Activated CD4-positive, CD25-positive, alpha-beta regulatory T cell treated with anti-CD3 and anti-CD28 coated beads, Interleukin-2, amount 50 U/mL, for 24 hours (primary cell): ENCODE measurements at places on chromosomes 7 and 10.

DNA sequence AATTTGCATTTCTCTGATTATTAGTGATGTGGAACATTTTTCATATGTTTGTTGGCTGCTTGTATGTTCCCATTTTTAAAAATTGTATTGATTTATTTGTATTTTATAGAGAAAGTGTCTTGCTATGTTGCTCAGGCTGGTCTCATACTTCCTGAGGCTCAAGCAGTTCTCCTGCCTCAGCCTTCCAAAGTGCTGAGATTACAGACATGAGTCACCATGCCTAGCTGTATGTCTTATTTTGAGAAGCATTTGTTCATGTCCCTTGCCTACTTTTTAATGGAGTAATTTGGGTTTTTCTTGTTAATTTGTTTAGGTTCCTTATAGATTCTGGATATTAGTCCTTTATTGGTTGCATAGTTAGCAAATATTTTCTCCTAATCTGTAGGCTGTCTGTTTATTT lies 214.2 kb upstream of the KAT6B start:
- ATAC-seq = no peak

DNA sequence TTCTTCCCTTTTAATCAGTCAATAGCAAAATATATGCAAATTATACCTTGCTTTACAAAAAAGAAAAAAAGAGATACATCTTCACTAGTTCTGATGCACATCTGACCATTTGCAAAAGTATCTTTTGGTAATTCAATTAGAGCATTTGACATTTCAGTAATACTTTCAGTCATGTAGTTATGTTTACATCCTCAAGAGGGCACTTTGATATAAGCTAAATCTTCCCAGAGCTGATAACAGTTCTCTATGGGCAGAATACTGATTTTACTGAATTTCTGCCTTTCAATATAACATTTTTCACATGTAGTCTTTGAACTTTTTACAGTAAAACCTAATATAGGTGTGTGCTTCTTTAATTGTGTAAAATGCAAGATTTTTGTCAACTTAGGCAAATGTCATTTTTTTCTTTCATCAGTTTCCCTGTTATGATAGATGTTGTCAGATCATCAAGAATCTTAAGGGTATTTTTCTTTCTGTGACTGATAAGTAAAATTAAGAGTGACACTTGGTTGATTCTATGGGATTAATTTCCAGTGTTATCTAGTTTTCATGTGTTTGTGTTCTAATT lies 703.5 kb upstream of the SEMA3D start:
- no peak for ATAC-seq

GRCh38 chr10:73413108-73413527 lies 740 bp downstream of the ANXA7 start:
- ATAC-seq = peak; percentile 29

DNA sequence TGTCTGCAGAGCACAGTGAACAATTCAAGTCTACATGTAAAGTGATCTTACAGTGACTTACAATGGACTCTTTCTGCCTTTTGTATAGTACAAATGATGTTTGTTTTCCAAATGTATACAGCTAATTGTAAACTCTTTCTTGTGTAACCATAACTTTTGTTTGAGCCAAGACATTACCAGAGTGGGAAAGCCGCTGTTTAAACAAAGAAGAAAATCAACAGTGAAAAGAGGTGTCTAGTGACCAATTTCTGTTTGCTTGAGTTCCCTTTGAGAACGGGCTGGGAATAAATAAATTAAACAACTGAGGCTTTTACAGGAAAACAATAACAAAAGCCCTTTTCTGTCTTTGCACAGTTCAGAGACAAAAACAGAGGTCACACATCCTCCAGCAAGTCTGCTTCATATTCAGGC lies 1163.4 kb downstream of the CNTNAP2 start:
- no peak for ATAC-seq

DNA sequence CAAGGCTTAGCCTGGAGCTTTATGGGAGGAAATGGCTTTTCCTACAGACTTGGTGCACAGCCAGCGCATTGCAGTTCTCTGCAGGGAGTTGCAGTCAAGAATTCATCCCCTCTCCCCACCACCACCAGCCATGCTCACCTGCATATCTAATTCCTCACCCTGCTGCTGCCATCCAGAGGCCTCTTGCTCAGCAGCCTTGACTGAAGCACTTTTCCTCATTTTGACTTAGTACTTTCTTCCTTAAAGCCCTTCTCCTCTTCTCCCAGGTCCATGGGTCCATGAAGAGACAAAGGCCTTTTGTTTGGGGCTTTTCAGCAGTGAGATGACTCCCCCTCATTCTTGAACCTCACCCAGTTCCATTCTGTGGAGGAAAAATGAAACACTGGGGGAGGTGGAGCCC lies 39.7 kb upstream of the GPR141 start:
- no peak for ATAC-seq

GRCh38 chr7:154953006-154953684 lies 49.8 kb downstream of the PAXIP1 start:
- ATAC-seq = no peak

GRCh38 chr7:124162667-124163066 lies 129.8 kb upstream of the TMEM229A start:
- no peak for ATAC-seq
